ENCODE measurements at places on chromosomes 13 and 19.

DNA sequence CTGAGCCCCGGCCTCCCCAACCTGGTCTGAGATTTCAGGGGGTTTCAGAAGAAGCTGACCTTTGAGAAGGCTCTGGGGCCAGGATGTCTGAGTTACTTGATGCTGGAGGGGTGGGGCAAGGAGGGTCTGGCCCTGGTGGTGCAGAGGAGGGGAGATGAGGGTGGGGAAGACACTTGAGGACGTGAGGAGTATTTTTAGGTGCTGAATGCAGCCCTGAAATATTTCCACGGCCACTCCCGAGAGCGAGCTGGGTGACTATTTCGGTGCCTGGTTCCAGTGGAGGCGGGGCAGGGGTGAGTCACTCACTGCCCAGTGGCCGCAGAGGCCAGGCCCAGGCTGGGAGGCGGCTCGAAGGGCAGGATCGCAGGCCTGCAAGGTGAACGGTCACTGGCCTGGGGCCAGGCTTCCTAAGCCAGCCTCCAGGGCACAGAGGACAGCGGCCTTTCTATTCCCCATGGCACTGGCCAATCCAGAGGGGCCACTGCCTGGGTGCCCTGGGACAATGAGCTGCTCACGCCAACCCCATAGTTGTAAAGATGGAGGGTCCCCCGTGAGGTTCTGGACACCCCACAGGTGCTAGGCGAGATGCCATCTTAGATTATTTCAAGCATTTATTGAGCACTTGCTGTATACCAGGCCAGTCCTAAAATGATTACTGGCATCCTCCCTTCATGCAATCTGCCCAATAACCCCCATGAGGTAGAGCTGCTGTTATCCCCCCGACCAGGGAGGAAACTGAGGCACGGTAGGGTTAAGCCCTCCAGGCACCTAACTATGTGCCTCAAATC lies 19.7 kb upstream of the JUND start:
- no peak for DNase-seq

GRCh38 chr19:4844348-4845179 lies 13.1 kb upstream of the TICAM1 start:
- DNase-seq = no peak

DNA sequence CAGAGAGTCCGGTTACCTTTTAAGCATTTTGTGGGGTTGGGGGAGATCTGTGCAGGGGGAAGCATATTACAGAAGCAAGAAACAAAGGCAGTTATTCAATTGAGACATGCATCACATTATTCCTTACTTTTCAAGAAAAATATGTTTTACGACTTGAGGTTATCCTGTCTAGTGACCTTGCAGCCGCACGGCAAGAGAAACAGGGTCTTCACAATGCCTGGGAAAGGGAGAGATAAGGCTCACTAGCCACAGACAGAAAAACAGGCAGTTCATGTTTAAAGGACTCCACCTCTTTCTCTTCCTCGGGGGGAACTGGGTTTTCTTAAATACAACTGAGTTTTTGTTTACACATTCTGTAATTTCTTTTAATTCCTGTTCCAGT lies 536 bp upstream of the NCR1 start:
- DNase-seq = no peak

DNA sequence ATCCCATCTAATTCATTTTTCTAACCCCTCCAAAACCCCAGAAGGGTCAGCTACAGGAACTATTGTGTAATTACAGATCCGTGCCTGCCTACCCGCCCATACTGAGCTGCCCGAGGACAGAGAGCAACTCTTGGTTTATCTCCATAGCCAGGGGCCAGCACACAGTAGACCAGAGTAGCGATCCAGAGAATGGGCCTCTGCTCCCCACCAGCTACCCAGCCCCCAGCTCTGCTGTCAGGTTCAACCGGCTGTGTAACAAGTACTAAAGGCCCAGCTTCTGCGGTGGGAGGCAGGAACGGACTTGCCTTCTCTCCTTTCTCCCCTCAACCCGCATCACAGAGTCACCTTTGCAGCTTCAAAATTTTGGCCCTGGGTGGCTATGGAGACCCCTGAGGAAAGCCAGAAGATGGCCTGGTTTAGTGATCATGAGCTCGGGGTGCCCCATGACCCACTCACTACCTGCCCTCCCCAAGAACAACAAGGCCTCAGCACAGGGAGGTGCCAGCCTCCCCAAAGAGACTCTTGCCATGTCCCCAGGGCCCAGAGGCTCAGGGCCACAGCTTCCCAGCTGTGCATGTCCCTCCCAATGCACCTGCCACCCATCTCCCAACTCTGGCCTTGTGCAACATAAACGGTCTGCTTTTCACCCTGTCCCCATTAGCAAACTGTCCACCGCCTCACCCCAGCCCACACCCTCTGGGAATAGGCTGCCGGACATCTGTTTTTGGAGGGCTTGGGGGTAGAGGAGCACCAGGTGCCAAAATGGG lies 5.7 kb downstream of the CALM3 start:
- no peak for DNase-seq

GRCh38 chr19:778910-779653 lies 18.2 kb upstream of the PTBP1 start:
- no peak for DNase-seq

GRCh38 chr19:39539165-39539517 lies 820 bp downstream of the EID2 start:
- DNase-seq = no peak

GRCh38 chr13:104592127-104592526 lies 1525.9 kb upstream of the SLC10A2 start:
- no peak for DNase-seq

DNA sequence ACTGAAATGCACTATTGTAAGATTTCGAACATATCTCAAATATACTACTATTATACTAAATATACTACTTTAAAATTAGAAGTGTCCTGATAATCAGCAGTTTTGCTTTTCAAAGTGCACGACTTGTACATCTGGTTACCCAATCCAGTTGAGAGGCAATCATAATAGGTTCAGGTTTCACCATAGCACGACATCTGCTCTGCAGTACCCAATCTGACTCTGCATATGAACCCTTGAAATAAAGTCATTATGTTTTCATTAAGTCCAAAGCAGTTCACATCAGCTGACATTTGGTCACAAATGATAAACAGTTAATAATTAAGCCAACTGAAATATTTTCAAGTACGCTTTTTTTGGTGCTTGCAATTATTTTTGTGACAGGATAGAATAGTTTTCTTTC lies 90.6 kb downstream of the PCDH9 start:
- DNase-seq = no peak

DNA sequence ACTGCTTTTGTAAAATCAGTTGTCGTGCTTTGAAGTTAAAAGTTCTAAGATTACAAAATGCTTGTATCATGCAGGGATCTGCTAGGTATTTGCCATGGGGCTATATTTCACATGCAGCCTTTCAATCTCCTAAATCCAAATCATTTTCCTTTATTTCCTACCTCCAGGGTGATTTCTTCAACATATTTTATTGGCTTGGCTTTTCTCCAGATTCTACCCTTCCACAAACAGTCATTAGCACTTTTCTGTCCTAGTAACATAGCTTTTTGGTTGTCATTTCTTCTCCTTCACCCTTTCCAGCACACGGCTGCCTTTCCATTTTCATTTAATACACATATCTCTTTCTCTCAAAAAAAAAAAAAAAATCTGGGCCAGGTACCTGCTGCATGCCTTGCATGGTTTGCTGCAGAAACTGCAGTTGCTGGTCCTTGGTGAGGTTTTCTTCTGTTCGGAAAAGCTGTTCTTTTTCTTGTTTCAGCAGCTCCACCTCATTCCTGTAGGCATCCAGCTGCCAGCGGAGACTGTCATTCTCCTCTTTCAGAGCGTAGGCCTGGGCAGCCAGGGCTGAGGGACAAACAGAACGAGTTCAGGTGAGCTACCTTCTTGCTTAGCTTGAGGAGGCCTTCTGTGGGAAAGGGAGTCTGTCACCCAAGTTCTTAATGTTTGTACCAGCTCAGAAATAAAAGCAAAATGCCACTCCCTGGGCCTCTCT lies 274.7 kb downstream of the DNAJC15 start:
- no peak for DNase-seq

GRCh38 chr13:26919311-26919710 lies 158.7 kb upstream of the GPR12 start:
- no peak for DNase-seq

DNA sequence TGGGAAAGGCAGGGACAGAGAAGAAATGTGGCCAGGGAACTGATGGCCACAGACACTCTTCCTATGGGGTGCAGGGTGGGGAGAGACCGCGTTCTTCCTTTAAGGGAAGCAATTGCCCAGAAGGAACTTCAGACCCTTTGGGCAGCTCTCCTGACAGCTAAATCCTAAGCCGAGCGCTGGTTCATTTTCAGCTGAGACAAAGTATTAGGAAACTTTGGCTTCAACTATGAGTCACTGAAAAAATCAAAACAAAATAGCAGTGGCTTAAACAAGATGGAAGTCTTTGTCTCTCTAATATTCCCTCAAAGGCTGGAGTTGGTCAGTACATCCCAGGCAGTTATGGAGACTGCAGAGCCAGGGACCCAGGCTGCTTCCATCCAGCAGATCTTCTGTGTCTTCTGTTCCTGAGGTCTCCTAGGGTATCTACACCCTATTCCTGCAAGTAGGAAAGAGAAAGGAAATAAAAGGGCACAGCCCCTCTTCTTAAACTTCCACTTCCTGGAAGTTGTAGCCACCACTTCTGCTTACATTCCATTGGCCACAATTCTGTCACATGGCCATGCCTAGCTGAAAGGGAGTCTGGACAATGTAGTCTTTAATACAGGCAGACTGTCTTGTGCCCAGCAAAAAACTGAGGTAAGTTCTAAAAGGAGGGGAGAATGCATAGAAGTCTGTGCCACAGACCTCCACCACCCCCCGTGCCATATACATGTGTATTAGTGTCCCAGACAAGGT lies 163.5 kb downstream of the KATNAL1 start:
- DNase-seq = no peak

DNA sequence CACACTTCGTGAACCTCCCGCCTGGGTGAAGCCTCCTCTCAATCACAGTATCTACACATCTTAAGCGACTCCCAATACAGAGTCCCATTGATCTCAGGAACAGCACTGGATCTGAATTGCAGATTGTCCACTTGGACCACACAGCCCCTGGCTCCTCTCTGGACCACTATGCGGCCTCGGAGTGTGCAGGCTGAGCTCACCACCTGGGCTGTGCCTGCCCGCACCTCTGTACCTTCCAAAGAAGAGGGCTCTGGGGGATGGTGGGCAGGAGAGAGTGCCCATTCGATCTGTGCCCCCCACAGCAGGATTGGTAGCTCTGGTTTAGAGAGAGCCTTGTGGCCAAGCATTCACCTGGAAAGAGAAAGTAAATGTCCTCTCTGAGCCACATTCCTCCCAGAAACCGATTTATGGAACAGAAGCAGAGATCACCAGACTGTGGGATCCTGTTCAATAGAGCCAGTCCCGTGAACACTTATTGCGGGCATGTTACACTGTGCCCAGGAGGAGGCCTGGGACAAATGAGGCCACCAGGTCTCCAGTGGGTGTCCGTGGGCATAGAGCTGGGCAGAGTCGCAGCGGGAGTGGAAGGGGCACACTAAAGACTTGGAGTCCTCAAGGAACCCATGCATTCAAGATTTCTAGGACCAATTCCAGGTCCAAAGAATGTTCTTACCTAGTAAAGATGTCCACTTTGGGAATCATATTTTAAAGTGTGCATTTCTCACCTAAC lies 141.6 kb upstream of the SOX1 start:
- no peak for DNase-seq

DNA sequence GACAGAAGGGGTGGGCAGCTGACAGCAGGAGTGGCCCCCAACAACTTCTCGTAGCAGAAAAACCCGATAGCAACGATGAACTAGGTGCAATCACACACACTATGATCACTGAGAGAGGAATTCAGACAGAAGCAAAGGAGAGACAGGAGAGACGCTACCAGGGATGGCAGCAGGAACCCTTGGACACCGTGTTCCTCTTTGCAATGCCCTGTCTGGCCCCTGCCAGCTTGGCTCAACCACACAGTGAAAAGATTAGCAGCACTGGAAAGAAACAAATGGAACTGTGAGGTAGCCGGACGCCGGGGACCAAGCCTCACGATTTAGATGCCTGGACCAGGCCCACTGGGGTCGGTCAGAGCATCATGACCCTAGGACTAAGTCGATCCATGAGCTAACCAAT lies 23.6 kb downstream of the DCAF15 start:
- no peak for DNase-seq

DNA sequence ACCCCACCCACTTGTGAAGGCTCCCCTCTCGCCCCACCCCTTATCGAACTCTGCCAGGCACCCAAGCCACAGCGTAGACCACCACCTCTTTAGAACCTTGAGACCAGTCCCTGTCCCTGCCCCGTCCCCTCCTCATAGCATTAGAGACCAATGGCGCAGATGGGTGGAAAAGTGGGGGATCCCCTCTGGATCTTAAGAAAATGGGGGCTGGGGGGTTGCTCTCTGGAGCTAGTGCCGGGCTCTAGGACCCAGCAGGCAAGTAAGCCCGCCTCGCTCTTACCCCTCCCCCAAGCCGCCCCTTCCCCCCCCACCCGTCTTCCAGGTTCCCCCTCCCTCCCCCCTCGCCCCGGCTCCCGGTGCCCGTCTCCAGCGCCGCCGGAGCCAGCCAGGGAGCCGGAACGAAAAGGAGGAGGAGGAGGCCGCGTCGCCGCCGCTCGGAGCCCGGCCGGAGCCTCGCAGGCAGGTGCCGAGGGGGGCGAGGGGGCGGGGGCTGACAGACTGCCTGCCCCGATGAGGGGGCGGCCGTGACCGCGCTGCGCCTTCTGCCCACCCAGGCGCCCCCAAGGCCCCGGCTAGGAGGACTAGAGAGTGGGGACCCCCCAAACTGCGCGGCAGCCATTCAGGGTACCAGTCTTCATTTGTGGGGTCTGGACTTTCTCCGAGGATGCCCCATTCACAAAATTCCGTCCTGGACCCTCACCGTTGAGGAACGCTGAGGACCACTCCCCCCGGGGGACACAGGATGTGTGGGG lies at the start of gene SPRED3:
Gene SPRED3 (plus strand): TSS at position 349 of the 752 bp plus-strand sequence. CDS start 1,606 bp downstream, outside the sequence.
- no peak for DNase-seq

- DNase-seq = no peak
Measured at GRCh38 chr13:24217601-24218281, 57.2 kb downstream of the SPATA13 start.

DNA sequence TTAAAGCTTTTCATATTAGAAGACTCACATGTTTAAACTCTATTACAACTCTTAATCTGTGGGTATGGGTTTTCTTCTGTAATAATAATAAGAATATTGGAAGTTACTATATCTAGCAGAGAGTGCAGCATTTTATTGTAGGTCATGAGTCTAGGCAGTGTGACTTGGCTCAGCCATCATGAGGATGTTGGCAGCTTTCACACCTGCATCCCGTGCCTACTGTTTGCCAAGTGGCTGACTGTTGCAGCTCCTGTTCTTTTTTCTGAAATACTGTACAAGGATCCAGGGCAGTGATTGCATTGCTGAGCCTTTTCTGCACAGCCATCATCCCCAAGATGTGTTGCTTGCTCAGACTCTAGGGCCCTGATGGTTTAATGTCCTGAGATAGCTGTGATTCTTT lies 47.4 kb downstream of the MTUS2 start:
- DNase-seq = no peak

All from activated naive CD8-positive, alpha-beta T cell treated with anti-CD3 and anti-CD28 coated beads, Interleukin-2, amount 10 ng/mL, durations not matched to agents 7 days and 5 days (primary cell).